ENCODE measurements at places on chromosomes 7 and 10.
A peak's percentile ranks its signal among the peaks of the same experiment; 100 is the strongest.

DNA sequence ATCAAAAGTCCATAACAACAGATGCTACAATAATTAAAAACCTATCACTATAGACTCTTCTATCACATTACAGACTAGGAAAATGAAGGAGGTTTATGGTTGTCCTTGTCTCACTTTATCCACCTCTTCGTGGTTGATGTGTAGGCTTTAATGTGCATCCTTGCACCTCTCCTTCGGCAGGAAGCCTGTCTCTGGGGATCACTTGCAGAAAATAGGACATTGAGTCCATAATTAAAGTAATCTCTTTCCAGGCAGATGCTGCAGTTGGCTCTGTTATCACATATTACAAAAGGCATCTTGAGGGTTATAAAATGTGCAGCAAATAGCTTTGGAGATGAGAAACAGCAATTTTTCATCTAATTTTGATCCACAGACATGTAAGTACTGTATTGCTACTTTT is 168.4 kb downstream of the RELN start:
- no peak for DNase-seq

- DNase-seq: no peak
These were observed 25.8 kb downstream of the STEAP1 start for GRCh38 chr7:90180011-90180585.

GRCh38 chr10:91046869-91047268 is 126.0 kb upstream of the ANKRD1 start:
- DNase-seq: no peak

GRCh38 chr10:132470410-132471124 is 67.0 kb upstream of the INPP5A start:
- no peak for DNase-seq

DNA sequence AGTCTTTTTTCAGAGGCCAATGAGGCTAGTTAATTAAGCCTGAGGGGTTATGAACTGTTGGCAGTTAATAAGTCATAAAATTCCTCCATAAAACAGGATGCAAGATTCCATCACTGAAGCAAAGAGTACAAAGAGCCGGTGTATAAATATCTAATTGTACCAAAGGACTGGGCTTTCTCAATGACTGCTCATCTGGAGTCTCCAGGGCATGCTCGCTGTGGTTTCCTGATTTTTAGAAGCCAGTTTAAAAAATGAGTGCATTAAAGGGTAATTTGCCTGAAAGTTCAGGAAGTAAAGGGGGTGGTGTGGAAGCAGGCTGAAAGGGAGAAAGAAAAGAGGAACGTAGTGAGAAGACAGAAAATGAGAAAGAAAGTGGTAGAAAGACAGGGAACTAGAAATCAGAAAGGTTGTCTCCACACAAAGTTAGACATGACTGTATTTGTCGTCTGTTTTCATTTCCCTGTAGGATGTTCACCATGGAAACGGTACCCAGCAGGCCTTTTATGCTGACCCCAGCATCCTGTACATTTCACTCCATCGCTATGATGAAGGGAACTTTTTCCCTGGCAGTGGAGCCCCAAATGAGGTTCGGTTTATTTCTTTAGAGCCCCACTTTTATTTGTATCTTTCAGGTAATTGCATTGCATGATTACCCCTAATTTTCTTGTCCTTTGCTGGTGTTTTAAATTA is 282.3 kb downstream of the TWIST1 start:
- DNase-seq: no peak

GRCh38 chr10:106996510-106996909 is 168.0 kb downstream of the SORCS1 start:
- DNase-seq: no peak

GRCh38 chr10:99709480-99710229 is 22.3 kb downstream of the COX15 start:
- DNase-seq: no peak

DNA sequence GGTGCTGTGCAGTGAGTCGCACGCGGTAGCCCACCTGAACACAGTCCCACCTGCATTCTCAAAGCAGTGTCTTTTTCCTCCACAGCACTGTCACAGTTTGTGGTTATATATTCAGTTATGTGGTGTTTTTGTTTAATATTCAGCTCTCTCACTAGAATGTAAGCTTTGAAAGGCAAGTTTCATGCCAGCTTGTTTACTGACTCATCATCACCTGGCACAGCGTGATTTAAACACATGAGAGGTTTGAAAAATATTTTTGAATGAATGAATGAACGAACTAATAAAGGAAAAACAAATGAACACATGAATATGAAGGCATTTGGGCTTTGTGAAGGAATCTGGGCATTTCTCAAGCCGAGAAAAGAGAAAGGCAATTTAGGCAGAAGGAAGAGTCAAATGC is 51.9 kb upstream of the TM9SF3 start:
- no peak for DNase-seq

- DNase-seq: no peak
These were observed 155.4 kb downstream of the DIP2C start for GRCh38 chr10:534047-534566.

DNA sequence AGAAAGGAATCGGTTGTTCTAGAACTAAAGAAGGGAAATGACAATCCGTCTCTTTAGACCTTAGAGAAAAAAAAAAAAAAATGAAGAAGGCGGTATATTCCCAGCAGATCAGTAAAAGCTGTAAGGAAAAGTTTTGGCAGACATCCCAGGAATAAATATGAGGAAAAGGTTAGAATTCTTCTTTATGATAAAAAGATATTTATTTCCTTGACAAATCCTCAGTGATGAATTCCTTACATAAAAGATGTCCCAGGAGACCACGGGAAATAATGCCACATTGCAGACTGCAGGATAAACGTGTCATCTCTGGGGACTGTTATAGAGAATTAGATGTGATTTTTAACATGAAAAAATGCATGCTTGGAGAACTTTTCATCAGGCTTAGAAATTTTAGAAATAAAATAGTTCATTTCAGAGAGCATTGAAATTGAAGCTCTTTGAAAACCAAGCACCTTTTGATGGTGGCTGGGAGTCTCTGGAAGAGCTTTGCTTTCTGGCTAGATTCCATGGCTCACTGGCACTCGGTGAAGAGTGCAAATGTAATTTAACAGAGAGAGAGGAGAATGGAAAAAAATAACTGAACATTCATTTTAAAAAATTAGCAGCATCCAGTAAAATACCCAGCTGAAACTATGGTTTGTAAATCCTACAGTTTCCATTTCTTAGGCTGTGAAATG is 98.2 kb downstream of the PRPF18 start:
- peak; percentile 36 for DNase-seq

GRCh38 chr7:2445047-2445446 is 31.2 kb downstream of the GRIFIN start:
- no peak for DNase-seq

GRCh38 chr7:1362301-1362700 is 97.0 kb downstream of the MICALL2 start:
- no peak for DNase-seq

- no peak for DNase-seq
These were observed 137.7 kb downstream of the PTPRN2 start for GRCh38 chr7:158449942-158450341.

GRCh38 chr10:23694446-23694920 is 255.6 kb downstream of the OTUD1 start:
- DNase-seq: no peak

- DNase-seq: no peak
These were observed 588.6 kb downstream of the PTPRN2 start for GRCh38 chr7:157998884-157999552.

- DNase-seq: no peak
These were observed 68.2 kb downstream of the CHST15 start for GRCh38 chr10:124025152-124025551.

DNA sequence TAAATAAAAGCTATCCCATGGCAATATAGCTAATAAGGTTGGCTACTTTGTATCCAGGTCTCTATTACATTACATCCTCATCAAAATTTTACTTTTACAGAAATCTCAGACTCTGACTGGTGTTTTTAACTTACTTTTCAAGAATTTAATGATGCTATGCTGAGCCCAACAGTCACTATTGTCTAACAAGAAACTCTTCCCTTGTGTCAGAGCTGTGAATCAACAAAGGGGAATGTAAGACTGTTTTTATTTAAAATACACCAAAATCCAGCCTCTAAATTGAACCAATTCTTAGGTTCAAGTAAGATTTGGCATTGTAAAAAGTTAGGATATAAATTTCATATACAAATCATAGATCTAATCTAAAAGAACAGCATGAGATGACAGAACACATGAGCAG is 7.0 kb downstream of the RTKN2 start:
- no peak for DNase-seq

DNA sequence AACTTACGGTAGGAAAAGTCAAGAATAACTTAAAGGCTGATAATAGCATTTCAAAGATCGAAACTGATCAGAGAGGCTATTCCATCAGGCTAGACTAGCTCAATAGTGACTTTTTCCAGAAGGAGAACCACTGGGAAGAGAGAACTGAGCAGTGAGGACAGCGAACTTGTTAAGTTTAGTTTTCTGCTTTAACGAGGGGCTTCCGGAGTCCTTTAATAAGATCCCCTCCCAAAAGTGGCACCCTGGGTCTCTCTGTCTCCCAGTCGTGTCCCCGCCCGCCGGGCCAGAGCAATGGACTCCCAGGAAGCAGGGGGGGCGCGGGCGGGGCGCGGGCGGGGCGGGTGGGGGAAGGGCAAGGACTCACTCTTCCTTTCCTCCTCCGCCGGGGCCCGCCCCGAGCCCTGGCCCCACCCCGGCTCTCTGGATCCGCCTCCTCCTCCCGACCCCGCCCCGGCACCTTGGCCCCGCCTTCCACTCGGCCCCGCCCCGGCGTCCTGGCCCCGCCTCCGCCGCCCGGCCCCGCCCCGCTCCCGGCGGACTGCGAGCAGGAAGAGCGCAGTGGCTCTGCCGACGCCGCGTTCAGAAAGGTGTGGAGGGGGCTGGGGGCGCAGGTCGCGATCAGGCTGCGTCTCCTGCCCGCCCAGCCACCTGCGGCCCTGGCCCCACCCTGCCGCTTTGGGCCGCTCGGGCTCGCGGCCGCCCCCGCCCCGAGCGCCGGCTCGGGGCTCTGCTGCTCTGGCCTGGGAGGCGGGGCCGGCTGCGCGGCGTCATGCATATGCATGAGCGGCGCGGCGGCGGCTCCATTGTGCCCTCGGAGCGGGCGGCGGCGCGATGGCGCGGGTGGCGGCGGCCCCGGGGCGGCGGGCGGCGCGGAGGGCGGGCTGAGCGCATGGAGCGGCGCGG is at the start of gene ZMIZ2:
TSS of gene ZMIZ2 (plus strand) at position 803 of the 903 bp plus-strand sequence. CDS start 7,403 bp downstream, outside the sequence.
- DNase-seq: peak; percentile 94

- DNase-seq: no peak
These were observed 37.3 kb downstream of the LIPJ start for GRCh38 chr10:88623835-88624234.

- no peak for DNase-seq
These were observed 75.4 kb downstream of the ATXN7L1 start for GRCh38 chr7:105800849-105801534.

All from NCI-H446 (cell line).